Mucosa of gallbladder (tissue), 1 donor: ENCODE measurements at places on chromosomes 16 and 17.

DNA sequence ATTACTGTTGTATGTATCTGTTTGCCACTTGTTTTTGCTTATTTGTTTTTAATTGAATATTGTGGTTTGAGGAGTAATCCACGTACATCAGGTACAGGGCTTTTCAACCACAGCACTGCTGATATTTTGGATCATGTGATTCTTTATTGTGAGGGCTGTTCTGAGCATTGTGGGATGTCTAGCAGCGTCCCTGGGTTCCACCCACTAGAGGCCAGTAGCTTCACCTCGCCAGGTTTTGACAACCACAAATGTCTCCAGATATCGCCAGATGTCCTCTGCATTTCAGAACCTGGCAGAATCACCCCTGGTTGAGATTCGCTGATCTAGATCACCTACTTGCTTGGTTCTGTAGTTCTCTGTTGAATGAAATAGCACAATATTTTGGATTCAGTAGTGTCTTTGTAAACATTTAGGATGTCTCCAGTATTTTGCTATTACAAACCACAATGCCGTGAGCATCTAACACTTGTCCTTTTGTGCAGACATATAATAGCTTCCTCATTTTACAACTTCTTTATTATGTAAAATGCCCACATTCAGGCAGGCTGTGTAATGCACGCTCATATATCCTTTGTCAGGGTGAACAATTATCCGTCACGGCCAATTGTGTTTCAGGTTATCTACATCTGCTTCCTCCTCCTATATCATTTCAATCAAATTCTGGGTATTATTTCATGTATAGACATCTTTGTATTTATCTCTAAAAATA is 380.3 kb downstream of the SNX29 start:
- DNase-seq = no peak

DNA sequence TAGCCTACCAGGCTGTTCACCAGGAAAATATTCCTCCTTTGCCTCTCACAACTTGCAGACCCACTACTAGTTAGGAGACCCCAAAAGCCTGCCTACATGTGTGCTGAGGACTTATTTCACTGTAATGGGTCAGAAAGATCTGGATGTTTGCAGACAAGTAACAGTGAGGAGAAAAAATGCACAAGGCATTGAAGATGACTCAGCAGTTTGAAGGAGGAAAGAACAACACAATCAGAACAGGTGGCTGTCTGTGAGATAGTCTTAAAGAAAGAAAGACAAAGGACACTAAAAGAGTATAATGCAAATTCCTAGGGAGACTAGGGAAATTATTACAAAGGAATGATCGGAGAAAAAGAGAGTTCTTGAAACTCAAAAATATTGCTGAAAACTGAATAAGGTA is 69.0 kb downstream of the ANKFN1 start:
- DNase-seq = no peak

DNA sequence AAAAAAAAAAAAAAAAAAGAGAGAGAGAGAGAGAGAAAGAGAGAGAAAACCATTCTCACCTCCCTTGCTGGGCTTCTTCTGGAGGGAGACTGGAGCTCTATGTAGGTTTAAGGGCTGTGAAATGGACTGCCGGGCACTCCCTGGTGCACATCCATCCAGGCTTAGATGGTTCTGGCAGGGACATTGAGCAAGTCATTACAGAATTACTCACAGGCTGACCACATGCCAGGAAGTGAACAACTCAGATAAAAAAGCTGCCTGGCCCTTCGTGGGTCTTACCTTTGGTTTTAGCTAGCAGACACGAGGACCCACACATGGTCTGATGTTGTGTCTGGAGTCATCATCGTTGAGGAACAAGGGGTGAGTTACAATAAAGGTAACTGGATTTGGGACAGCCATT is 847.4 kb upstream of the EEF2KMT start:
- DNase-seq = no peak

GRCh38 chr16:49859125-49859811 is 3.4 kb upstream of the ZNF423 start:
- DNase-seq = peak; percentile 44

DNA sequence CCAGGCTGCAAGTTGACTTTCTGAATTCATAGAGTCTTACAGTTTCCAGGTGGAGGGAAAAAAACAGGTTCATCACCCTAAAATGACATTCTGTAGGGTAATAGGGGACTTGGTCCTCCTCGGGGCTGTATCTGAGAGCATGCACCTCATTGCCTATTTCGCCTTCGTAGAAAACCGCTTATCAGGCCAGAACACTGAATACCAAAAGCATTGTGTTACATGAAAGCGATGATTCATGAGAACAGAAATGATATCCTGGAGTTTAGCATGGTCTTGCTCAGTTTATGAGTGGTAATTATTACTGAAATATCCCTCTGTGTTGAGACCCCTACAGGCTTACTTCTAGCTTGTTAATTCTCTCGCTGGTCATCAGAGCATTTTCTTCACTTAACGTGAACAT is 61.4 kb upstream of the ARHGAP44 start:
- no peak for DNase-seq

DNA sequence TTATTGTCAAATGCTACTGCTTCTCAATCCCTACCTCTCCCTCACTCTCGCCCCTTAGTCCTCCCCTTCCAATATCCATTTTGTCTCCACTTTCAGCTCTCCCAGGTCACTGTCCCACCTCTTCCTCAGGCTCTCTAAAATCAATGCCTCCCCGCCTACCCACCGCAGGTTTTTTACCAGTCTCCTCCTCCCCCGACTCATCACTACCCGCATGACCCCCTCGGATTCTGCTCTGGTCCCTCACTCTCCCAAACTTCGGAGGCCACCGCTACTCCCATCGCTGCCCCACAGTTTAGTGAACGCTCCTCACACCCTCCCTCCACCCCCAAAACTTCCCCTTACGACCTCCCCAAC is 513 bp downstream of the CRLF3 start:
- no peak for DNase-seq

- no peak for DNase-seq
Observed at GRCh38 chr16:23959752-23960072, 123.9 kb downstream of the PRKCB start.

- peak; percentile 32 for DNase-seq
Observed at GRCh38 chr17:53032861-53033271, 789.9 kb upstream of the KIF2B start.

GRCh38 chr17:60301649-60302048 is 90.3 kb downstream of the USP32 start:
- no peak for DNase-seq

DNA sequence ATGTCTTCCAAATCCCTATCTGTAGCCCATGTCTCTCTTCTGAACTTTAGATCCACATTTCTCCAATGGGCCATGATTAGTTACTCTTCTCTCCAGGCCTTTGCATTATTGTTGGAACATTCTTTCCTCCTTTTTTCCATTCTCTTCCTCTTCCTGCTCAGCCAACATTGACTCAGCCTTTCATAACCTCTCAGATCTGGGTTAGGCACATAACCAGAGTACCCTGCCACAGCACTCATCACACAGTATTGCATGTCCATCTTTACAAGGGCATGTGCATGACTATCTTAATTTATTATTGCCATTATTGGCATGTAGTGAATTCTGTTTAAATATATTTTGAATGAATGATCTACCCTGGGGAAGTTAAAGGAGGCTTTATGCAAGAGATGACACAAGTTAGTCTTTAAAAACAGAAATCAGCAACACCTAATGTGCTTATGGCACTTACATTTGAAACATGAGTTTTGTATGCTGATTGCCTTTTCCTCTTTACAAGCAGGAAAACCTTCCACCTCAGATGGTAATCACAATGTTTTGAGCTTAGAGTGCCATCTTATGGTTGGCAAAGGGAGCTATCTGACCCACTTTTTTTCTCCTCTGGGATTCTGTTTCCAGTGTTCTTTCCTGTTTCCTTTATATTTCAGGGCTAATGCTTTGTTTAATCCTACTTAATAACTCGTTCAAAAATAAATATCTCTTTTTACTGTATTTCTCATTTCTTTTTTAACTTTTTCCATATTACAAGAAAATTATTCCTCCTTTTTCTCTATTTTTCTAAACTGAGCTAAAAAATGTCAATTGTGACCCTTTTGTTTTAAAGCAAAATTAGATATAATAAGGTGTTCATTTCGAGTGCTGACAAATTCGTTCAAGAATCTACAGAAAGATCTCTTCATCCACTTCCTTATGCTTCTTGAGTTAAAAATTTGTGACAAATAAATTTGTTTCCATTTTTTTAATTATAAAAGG is 151.0 kb upstream of the RBL2 start:
- DNase-seq = no peak

DNA sequence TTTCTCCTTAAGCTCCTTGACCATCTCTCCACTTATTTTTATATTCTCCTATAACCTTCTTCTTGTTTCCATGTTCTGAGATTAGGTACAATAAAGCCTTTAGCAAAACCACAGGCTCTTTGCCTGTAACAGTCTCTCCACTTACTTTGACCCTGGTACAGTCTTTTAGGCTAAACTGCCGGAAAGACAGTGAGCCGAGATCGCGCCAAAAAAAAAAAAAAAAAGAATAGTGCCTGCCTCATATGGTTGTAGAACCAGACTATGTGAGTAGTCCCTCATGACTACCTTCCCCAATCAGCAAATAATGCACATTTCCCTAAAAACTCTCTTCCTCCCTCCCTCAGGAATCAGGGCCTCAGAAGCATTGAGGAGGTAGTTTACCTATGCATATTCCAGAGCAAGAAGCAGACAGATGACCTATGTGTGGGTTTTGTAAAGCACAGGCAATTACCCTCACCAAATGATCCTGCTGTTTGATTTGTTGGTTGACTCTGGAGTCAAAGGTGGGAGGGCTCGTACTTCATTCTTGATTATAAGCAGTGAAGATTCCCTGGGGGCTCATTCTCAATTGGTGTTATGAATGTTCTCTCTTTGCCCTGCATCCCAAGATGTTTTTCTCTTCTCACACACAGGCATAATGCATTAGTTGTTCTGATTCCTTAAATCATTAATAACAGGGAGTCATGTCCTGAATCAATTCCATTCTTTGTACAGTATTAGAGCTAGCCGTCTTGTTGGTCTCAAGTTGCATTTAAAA is 8.9 kb upstream of the NME1 start:
- no peak for DNase-seq

DNA sequence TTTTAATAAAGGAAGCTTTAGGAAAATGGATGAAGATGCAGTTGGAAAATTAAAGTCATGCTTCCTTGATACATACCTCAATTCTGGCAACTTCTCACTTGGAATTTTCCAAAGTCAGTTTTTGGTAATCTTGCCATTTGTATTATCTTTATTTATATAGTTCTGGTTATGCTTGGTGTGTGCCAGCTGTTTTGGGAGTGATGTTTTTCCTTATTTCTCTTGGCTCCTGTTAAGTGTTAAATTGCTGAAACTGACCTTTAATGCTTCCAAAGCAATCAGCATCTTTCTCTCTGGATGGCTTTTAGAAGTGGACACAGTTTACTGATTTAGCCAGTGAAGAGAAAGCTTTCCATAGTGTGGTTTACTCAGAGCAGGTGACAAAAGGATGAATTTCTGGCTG is 70.1 kb upstream of the HAS3 start:
- no peak for DNase-seq

- DNase-seq = no peak
Observed at GRCh38 chr16:606656-607307, 16.9 kb downstream of the RAB40C start.

- peak; percentile 49 for DNase-seq
Observed at GRCh38 chr17:6574687-6575595, 18.6 kb upstream of the PITPNM3 start.

- no peak for DNase-seq
Observed at GRCh38 chr16:78976212-78976611, 624.3 kb downstream of the MAF start.

DNA sequence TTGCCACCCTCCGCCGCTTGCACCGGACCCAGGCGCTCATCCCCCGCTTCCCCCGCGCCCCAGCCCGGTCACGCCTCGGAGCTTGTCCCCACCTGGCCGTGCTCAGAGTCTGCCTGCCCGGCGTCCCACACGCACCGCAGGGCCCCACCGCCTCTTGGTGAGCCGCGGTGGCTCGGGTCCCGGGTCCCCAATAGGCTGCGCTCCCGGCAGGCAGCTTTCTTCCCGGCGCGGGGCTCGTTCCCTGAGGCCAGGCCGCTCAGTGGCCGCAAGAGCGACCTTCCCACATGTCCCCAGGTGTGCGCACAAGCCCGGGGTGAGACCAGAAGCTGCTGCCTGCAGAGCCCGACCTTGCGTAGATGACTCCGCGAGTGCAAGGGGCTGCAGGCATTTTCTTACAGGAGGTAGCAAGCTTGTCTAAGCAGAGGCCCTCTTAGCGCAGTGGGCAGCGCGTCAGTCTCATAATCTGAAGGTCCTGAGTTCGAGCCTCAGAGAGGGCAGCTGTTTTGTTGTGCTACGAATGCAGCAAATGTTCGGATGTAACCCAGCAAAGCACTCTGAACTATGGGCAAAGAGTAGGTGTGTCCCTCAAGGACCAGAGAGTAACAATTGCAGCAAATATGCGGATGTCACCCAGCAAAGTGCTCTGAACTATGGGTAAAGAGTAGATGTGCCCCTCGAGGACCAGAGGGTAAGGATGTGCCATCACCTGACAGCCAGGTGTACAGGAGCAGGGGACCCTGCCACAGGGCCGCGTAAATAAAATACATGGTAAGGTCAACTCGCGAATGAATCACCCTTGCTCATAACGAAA is 15.6 kb downstream of the TLE7 start:
- no peak for DNase-seq

DNA sequence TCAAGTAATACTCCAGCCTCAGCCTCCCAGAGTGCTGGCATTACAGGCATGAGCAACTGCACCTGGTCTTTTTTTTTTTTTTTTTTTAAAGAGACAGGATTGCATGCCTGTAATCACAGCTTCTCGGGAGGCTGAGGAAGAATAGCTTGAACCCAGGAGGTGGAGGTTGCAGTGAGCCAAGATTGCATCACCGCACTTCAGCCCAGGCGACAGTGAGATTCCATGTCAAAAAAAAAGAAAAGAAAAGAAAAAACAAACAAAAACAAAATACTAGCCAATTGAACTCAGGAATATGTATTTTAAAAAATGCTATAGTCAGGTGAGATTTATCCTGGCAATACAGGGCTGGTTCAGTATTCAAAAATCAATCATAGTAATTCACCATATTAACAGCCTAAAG is 117.7 kb upstream of the TMEM97 start:
- DNase-seq = no peak

DNA sequence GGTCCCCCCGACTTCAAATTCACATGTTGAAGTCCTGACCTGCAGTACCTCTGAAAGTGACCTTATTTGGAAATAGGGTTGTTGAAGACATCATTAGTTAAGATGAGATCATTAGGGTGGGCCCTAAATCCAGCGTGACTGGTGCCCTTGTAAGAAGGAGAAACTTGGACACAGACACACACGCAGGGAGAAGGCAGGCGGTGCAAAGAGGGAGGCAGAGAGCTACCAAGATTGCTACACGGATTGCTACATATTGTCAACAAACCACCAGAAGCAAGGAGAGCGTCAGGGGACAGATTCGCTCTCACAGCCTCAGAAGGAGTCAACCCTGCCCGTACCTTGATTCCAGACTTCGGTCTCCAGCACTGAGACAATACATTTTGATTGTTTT is 6.8 kb upstream of the WBP2 start:
- no peak for DNase-seq

- no peak for DNase-seq
Observed at GRCh38 chr16:2195322-2196161, 863 bp downstream of the CASKIN1 start.

DNA sequence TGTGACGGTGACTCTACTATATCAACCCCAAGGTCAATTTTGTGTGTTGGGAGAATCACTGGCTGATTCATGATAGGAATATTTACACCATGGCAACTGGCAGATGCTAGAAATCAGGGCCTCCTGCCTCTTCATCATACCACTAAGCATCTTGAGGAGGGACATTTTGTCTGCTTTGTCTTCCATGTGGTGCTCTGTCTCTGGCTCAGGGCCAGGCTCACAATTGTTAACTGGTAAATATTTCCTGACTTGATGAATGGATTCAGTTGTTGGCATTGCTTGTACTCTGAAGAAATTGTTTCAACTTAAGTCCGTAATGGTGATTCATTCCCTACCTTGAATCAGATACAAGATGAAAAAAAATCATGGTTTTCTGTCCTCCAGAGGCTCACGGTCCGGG is 292.7 kb downstream of the HAPSTR1 start:
- DNase-seq = no peak
